NCI-H345 (cell line): ENCODE measurements at places on chromosomes 4 and X.

DNA sequence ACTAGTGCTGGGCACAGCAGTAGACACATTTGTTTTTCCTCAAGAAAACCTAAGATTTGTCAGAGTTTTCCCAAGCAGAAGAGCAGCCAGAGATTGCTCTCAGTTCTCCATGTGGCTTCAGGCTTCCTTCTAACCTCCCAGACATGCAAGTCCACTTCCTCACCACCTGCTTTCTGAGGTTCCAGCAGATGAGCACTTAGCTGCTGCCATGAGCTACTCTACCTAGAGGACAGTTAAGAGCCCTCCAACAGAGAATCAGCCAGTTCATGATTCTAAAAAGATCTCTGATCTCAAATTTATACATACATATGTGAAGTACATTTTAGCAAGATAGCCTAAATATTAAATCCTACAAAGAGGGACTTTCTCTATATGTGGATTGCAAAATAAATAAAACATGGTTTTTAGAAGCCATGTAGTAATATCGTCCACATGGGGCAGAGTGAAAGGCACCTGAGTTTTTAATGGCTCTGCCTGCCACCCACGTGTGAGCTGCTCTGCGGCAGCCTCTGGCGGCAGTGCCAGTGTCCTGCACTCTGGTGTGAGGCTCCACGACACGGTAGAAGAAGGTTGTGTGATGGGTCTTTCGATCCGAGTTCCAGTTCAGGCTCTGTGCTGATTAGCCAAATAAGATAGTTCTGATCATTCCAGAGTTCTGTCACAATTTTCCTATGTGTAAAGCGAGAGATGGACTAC is 10.3 kb downstream of the CYP4V2 start:
- peak; percentile 62 for DNase-seq

GRCh38 chr4:185734214-185734613 is 77.8 kb downstream of the SORBS2 start:
- DNase-seq = no peak

GRCh38 chr4:79576429-79576753 is 168.4 kb upstream of the GK2 start:
- DNase-seq = peak; percentile 30

- DNase-seq = no peak
Measured at GRCh38 chrX:134210465-134210864, 26.5 kb upstream of the CCDC160 start.

DNA sequence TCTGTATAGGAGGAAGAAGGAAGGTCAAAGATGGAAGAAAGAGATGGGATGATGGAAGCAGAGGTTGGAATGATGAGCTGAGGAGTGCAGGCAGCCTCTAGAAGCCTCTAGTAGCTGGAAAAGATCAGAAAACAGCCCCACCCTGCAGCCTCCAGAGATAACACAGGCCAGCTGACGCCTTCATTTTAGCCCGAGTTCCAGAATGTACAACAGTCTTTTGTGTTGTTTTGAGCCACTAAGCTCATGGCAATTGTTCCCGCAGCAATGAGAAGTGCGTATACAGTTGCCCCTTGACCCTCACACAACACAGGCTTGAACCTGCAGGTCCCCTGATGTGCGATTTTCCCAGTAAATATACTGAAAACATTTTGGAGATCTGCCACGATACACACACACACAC is 72.0 kb downstream of the WFS1 start:
- DNase-seq = no peak

GRCh38 chr4:118760092-118760491 is 74.9 kb downstream of the METTL14 start:
- DNase-seq = no peak

- DNase-seq = peak; percentile 26
Measured at GRCh38 chr4:69881173-69881773, 21.3 kb upstream of the SULT1E1 start.

DNA sequence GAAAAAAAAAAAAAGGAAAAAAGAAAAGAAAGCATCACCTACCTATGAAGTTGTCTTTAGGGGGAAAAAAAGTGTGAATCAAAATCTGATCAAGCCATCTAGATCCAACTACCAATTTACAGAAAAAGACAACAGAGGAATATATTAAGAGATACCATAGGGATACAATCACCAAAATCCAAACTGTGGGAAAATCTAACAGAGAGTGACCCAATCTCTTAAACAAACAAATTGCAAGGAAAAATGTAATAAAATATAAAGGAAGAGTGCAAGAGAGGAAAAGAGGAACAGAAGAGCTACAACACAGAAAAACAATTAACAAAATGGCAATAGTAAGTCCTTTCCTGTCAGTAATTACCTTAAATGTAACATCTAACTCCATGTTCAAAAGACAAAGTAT is 19.0 kb downstream of the THOC2 start:
- DNase-seq = no peak

GRCh38 chr4:5477613-5478012 is 230.7 kb downstream of the EVC2 start:
- DNase-seq = peak; percentile 79

DNA sequence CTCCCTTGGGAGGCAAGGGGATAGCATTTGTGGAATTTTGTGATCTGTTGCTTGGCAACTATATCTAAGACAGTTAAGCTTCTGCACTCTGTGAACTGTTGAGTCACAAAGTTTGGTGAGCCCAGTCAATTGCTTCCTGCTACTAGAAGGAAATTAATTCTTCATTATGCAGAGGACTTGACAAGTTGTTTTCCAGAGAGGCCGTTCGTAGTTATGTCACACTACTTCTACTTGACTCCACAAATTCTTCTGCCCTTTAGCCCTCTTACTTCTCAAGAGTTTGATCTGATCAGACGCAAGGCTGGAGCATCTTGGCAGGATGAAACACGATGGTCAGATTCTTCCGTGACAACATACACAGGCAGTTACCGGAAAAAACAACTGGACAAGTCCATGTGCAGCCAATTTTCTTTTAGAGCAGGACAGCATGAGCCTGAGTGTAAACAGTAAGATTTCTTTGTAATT is at the start of gene C4orf51:
C4orf51 (plus strand) TSS at position 156 of the 465 bp plus-strand sequence; CDS start at position 214, 58 bp downstream.
- peak; percentile 33 for DNase-seq
